ENCODE measurements at places on chromosomes 5 and 9. TPM values are rescaled to one million over a fixed set of nuclear protein-coding genes. Genes with fewer than 3 reads are reported as not detected.

- H3K4me1 ChIP-seq: no peaks in the 10 kb centered on the region
- H3K36me3 ChIP-seq: no peaks in the 10 kb centered on the region
- H3K4me3 ChIP-seq: no peak overlapping the region
- no peak overlapping the region for H3K27ac ChIP-seq
- DNase-seq: no peak
- no peaks in the 10 kb centered on the region for H3K27me3 ChIP-seq
Measured at GRCh38 chr9:2691212-2691611, 26.1 kb upstream of the KCNV2 start.

DNA sequence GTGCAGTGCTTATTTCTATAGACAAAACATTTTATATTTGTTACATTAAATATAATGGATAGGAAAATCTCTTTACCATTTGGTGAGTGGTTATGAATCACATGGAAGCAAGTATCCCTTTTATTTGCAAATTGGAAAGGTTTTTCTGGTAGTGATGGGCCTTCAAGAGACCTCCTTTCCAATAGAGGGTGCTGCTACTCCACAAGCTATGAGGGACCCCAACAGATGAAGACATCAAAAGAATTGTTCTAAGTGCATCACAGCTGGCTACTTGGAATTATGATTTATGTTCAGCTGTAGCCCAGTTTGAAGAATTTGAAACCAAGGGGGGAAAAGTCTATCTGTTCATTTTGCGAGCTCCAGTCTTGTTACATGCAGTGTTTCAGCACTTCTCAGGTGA lies 493.7 kb upstream of the SGCD start:
- no peak overlapping the region for H3K4me3 ChIP-seq
- no peaks in the 10 kb centered on the region for H3K4me1 ChIP-seq
- H3K27ac ChIP-seq: no peak overlapping the region
- no peaks in the 10 kb centered on the region for H3K36me3 ChIP-seq
- no peaks in the 10 kb centered on the region for H3K27me3 ChIP-seq
- no peak for DNase-seq

DNA sequence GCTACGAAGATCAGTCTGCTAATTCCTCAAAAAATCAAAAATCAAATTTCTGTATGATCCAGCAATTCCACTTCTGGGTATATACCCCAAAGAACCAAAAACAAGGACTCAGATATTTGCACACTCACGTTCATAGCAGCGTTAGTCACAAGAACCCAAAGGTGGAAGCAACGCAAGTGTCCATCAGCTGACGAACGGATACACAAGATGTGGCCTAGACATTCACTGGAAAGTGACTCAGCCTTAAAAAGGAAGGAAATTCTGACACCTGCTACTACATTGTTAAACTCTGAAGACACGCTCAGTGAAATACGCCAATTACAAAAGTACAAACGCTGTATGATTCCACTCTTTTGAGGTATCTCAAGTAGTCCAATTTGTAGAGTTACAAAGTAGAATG lies 93.3 kb downstream of the OTULIN start:
- H3K36me3 ChIP-seq: no peaks in the 10 kb centered on the region
- no peak overlapping the region for H3K27ac ChIP-seq
- H3K4me1 ChIP-seq: no peaks in the 10 kb centered on the region
- no peak overlapping the region for H3K4me3 ChIP-seq
- no peaks in the 10 kb centered on the region for H3K27me3 ChIP-seq
- no peak for DNase-seq

- no peak for DNase-seq
- H3K4me1 ChIP-seq: peaks cover 21% of the 10 kb centered on the region
- H3K27me3 ChIP-seq: no peaks in the 10 kb centered on the region
- H3K36me3 ChIP-seq: no peaks in the 10 kb centered on the region
Measured at GRCh38 chr9:130049431-130050210, 4.1 kb upstream of the GPR107 start.

GLRA1 gene
- total RNA-seq: not detected
